CD8-positive, alpha-beta T cell (primary cell): ENCODE measurements at places on chromosomes 1 and 21.

DNA sequence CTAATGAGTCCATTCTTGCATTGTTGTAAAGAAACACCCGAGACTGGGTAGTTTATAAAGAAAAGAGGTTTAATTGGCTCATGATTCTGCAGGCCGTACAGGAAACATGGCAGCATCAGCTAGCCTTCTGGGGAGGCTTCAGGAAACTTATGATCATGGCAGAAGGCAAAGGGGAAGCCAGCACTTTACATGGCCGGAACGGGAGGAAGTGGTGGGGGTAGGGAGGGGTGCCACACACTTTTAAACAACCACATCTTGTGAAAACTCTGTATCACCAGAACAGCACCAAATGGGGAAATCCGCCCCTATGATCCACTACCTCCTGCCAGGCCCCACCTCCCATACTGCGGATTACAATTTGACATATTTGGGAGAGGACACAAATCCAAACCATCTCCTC lies 43.9 kb downstream of the NOS1AP start:
- DNase-seq = no peak

DNA sequence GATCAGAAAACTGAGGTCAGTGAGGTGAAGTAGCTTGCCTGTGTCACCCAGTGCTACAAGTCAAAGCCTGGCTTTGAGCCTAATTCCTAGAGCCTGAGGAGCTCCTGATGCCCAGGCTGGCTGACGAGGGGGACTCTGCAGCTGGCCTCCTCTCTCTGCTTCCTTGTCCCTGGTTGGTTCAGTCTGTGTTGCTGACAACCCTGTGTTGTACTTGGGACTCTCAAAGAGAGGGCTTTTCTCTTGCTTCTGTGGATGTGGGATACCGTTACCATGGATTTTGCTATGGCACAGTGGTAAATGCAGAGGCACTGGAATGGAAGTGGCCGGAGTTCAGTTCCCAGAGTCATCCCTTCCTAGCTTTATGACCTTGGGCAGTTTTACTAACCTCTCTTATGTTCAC lies 8.0 kb downstream of the VWA5B1 start:
- no peak for DNase-seq

DNA sequence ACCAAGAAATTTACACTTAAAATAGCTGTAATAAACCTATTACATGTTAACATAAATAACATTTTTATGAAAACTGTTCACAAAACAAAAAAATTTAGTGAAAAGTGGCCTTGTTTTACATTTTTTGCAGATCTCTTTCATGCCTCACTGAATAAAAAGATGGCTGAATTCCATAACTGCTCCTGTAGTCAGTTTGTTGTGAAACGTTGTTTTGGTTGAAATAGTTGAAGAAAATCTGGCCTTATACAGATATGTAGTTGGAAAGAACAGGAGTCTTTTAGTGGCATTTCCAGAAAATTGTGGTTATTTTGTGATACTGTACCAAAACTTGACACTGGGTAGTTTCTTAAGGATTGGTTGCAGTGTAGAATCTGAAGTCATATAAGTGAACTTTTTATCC lies 18.1 kb downstream of the ITSN1 start:
- DNase-seq = no peak

- DNase-seq = no peak
Measured at GRCh38 chr1:44733365-44733764, 2.4 kb upstream of the RNU5D-1 start.

DNA sequence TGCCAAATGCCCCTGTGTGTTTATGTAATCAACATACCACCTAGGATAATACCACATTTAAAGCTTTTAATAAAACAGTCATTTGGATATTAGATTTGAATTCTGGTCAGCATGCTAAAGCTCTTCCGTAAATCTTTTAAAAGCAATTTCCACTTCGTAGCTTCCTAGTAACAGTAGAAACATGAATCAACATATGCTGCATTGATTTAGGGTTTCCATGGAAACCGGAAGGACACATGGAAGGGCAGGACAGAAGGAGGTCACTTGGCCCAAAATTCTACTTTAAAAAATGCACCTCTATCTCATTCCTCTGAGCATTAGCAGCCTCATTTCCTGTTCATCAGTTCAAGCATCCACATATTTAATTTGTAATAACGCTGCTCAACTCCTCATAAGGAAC lies 8.1 kb downstream of the RGS8 start:
- no peak for DNase-seq

DNA sequence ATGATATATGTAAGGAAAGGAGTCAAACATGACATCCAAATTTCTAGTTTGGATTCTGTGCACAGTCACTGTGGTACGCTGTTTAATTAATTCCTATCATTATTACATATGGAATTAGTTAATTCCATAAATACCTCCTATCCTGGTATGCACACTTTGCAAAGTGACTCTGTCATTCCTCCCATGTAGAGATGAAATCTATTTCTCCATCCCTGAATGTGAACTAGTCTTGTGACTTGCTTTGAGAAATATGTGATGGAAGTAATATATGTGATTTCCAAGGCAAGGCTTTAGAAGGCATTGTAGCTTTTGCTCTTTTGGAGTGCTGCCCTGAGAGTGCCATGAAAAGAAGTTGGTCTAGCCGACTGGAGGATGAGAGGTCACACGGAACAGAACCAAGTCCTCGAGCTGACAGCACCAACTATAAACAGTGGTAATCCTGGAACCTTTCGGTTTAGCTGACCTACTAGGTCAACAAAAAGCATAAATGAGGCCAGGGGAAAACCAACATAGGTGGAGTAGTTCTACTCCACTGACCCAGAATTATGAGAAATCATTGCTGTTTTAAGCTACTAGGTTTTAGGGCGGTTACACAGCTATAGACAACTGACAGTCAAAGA lies 1.5 kb downstream of the SELENOF start:
- no peak for DNase-seq

DNA sequence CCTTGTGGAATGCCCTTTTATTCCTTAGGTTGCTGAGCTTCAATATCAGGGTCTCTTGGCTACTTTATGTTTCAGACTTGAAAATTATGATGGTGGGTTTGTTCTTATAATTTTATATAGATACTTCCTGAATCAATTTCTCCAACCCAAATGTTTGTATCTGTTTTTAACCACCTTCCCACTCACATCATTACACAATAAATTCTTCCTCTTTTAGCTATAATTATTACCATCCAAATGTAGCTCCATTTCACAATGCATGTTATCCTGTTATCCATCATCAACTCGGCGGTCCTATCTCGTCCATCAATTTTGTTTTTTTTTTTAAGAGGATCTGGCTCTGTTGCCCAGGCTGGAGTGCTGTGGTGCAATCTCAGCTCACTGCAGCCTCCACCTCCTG lies 357.6 kb upstream of the ZP4 start:
- DNase-seq = no peak

DNA sequence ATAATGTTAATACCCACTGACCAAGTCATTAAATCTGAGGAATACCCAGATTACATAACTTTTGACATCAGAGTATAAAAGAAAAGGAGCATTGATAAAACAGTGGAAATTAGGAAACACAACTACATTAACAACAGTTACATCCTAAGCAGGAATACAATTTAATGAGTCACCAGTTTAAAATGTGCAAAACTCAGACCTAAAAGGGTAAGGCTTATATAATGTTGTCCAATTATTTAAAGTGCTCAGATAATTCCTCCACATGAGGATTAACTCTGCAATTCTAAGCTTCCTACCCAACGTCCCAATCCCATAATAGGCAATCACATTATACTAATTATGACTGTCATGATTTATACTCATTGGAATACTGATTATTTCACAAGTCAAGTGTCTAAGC lies 50.5 kb downstream of the ABL2 start:
- no peak for DNase-seq

- DNase-seq = peak; percentile 74
Measured at GRCh38 chr1:27522432-27523336, 32.7 kb upstream of the WASF2 start.

DNA sequence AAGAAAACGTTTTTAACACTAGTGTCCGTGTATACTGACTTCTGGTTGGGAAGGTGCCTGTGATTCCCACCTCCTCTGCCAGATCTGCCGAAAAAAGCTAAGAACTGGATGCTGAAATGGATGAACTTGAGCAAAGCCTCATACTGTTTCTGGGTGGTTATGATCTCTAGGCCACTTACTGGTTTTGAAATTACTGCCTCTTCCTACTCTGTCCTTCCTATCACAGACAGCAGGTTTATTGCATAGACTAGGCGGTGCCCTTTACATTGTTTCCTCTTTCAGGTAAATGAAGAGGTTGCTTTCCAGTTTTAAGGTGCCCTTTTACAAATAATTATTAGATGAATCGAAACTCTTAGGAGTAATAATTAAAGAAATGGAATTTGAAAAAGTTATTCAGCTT lies 27.5 kb downstream of the PEX14 start:
- no peak for DNase-seq

- DNase-seq = no peak
Measured at GRCh38 chr1:200525090-200525987, 95.2 kb downstream of the KIF14 start.

- DNase-seq = no peak
Measured at GRCh38 chr1:57164584-57164983, 198.8 kb upstream of the C8B start.

- DNase-seq = no peak
Measured at GRCh38 chr1:179754041-179754624, 11.0 kb downstream of the FAM163A start.

GRCh38 chr1:147078606-147079399 lies 93.5 kb downstream of the PRKAB2 start:
- DNase-seq = no peak

GRCh38 chr21:15797577-15798363 lies 68.0 kb downstream of the USP25 start:
- DNase-seq = no peak

DNA sequence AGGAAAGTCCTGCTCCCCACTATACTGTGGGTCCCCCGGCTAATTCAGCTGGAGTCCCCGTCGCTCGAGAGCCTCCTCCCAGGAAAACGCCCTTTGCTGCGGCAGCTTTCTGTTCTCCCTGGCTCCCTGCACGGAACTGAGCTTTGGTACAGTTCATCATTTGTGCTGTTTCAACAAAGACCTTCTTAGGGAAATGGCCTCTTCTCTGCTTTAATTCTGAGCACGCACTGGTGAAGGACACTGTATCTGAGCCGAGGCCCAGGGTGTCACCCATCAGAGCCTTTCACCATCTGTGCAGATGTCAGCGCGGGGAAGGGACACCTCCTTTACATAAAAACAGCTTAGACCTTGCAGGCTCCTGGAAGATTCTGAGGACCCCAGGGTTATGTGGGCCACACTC lies 13.5 kb upstream of the PEX10 start:
- no peak for DNase-seq

GRCh38 chr1:92488832-92489231 lies 2.1 kb upstream of the GFI1 start:
- no peak for DNase-seq

- DNase-seq = no peak
Measured at GRCh38 chr1:1353389-1354151, 4.4 kb upstream of the DVL1 start.

GRCh38 chr1:237181743-237182317 lies 139.8 kb downstream of the RYR2 start:
- no peak for DNase-seq

- DNase-seq = no peak
Measured at GRCh38 chr1:61391730-61392129, 309.4 kb downstream of the NFIA start.

- no peak for DNase-seq
Measured at GRCh38 chr21:45427331-45428271, 22.6 kb downstream of the COL18A1 start.

- DNase-seq = no peak
Measured at GRCh38 chr1:197911857-197912696, 5.1 kb upstream of the LHX9 start.

GRCh38 chr1:1098681-1099421 lies 17.0 kb downstream of the C1orf159 start:
- DNase-seq = no peak

DNA sequence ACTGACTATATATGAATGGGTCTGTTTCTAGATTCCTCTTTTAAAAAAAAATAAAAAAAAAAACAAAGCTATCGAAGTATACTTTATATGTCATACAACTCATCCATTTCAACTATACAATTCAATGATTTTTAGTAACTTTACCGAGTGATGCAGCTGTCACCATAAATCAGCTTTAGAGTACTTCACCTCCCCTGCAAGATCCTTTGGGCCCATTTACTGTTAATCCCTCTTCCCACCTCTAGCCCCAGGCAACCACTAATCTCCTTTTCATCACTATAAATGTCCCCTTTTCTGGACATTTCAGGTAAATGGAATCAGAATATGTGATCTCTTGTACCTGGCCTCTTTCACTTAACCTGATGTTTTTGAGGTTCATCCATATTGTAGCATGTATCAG lies 133.9 kb downstream of the PEX14 start:
- DNase-seq = no peak

- no peak for DNase-seq
Measured at GRCh38 chr1:204102739-204103430, 30.0 kb downstream of the SOX13 start.

DNA sequence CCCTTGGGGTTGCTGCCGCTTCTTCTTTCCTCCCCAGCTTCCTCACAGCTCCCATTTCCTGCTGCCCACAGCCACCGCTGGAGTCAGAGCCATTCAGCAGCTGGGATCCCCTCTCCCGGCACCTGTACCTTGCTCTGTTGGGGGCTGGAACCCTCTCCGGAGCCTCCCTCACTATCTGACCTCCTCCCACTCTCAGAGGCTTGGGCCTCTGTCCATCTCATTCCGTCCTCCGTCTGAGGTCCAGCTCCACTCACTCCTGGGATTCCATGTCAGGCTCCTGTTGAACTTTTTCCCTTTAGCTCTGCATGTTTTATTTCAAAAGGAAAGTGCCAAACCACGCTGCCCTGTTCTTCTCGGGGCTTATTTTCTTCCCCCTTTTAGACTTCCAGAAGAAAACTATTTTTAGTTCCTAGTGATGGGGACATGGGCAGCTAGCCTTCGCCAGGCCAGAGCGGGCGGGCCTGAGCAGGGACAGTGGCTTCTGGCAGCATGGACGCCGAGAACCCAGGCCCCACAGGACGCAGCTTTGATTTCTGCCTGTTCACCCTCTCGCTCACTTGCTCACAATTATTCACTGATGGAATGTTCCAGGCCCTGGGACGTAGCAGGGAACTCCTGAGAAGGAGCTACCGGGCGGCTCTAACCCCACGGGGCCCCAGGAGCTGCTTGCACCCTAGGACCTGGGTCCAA lies 79.2 kb downstream of the ARHGEF10L start:
- DNase-seq = no peak

- DNase-seq = no peak
Measured at GRCh38 chr1:21623410-21623961, 45.7 kb downstream of the RAP1GAP start.

DNA sequence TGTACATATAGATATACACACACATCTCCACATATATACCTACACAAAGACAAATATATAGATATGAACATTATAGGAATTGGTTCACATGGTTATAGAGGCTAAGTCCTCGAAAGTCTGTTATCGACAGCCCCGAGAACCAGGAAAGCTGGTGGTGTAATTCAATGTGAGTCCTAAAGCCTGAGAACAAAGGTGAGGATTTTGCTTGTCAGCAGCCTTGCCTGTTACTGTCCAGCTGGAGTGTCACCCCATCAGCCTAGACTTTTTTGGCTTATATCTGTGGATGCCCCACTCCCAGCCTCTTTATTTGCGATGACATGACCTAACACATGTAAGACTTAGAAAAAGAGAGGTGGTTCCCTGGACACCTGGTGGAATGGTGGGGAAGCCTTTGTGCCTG lies 97.0 kb downstream of the GIPC2 start:
- no peak for DNase-seq
